NCI-H2171 treated with DMSO at 0.1 percent for 48 hours (cell line): ENCODE measurements at places on chromosomes 3 and 15.
A peak's percentile ranks its signal among the peaks of the same experiment; 100 is the strongest.

DNA sequence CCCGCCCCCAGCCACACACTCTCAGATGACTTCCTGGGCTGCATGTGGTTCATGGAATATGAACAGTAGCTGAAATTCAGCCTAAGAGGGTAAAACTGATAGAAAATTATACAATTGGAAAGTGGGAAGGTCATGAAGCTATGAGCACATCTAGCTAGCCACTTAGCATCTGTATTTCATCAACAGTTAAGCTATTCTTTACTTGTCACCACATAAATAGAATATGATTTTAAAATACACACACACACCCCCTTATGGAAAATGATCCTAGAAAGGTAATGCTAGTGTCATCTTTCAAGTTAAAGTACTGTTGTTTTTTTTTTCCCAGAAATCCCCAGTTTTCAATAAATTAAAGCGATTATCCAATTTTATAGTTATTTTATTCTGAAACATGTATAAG is 3.6 kb downstream of the MAP4 start:
- DNase-seq = no peak

- DNase-seq = no peak
Measured at GRCh38 chr15:80107774-80108173, 45.0 kb upstream of the FAH start.

DNA sequence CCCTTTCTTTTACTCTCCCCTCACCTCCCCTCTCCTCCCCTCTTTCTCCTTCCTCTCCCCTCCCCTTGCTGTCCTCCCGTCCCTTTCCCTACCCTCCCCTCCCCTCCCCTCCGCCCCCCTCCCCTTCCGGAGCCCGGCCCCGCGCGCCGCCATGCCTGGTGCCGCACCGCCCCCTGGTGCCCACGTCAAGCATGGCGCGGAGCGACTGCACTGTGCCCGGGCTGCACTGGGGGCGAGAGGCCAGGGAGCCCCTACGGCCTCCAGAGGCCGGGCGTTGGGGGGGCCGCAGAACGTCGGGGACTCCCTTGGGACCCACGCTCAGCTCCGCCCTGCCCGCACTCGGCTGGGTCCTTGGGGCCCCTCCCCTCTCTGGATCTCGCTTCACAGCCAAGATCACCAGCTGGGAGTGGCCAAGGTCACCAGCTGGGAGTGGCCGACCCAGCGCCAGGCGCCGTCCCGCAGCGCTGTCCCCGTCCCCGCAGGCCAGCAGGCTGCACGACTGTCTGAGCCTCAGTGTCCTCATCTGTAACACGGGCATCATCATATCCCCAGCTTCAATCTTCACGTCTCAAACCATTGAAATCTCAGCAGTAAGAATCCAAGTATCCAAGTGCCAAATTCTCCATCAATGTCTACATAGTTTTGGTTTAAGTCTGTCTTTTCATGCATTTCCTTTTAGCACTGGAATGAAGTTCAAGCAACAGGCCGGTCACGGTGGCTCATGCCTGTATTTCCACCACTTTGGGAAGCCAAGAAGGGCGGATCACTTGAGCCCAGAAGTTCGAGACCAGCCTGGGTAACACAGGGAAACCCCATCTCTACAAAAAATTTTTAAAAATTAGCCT is 42.5 kb downstream of the TPRA1 start:
- DNase-seq = peak; percentile 63

DNA sequence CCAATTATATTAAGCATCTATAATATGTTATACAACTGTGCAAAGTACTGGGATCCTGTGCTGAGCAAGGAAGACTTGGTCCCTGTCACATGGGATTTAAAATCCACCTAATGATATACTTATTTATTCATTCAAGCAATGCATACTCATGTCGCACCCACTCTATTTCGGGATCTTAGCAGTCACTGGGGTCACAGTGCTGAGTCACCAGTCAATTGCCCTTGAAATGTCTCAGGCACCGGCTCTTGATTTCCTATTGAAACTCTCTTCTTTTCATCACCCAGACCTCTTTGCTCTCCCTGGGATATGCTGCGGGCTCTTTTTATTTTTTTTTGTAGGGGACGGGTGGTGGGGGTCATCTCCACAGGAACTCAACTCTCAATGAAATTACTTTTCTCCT is 194.5 kb upstream of the GAP43 start:
- no peak for DNase-seq

DNA sequence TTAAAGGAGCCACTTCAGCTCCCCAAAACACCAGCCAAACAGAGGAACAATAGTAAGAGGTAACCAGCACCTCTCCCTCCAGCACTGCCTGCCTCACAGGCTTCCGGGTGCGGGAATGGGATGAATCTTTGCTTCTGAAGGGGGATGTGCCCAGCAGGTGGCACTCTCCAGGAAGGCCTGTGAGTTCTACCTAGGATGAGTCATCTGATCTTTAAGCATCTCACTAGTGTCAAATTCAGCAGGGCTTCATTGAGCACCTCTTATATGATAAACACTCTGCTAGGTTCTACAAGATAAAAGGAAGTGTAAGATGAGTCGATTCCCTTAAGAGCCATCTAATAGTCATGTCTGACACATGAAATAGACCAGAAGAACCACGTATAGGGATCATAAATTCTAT is 237.4 kb upstream of the UMPS start:
- peak; percentile 41 for DNase-seq

- no peak for DNase-seq
Measured at GRCh38 chr3:138025553-138025952, 15.6 kb downstream of the CLDN18 start.

DNA sequence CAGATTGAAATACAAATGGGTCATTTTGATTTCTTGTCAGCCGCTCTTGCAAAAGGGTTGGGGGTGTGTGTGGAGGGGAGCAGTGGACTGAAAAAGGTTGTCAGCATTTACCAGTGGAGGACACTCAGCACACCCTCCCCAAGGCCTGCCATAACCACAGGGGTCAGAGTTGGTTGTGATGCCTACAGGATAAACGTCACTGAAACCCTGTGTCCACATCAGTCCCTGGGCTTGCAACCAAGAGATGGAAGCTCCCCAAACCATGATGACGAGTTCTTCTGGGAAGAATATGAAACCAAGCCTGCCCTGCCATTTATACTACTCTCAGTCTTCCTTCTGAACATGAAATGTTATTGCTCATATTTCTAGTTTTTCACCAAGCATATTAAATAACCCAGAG is 54.0 kb upstream of the UMPS start:
- DNase-seq = no peak

DNA sequence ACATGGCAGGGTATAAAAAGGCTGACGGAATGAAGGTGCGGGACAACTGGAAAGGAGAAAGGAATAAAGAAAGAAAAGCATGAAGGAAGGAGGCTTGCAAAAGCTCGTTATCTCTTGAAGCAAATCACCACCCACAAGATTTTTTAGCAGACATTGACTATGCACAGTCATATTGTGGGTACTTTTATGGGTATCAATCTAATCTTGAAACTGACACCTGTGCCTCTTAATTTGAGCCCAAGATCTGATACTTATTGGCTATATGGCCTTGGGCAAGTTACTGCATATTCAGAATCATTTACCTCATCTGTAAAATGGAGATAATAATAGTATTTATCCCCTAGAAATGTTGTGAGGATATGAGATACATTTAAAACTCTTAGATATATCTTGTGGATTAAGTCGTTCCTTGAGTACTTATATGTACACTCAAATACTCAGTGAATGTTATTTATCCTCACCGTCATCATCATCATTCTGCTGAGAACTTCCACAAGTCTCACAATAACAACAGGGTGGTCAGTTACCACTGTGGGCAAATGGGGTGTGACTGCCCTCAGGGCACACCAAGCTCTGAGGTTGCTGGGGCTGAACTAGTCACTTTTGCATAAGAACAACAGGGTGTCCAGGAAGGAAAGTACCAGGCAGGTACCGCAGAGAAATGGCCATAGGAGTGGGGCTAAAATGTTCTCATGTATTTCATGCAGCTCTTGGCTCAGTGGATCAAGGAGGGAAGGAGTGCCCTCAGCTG is 266.1 kb downstream of the SLC9A9 start:
- no peak for DNase-seq

GRCh38 chr15:49037546-49037940 is 8.7 kb downstream of the SECISBP2L start:
- no peak for DNase-seq

GRCh38 chr15:59013246-59013873 is 25.9 kb downstream of the RNF111 start:
- DNase-seq = no peak

DNA sequence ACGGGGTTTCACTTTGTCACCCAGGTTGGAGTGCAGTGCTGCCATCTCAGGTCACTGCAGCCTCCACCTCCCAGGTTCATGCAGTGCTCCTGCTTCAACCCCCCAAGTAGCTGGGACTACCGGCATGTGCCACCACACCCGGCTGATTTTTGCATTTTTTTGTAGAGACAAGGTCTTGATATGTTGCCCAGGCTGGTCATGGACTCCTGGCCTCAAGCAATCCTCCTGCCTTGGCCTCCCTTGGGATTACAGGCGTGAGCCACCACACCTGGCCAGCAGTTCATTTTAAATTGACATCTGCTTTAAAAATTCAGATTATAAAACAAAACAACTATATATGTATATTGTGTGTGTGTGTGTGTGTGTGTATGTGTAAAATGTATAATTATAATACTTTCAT is 38.3 kb downstream of the CALML4 start:
- DNase-seq = no peak

DNA sequence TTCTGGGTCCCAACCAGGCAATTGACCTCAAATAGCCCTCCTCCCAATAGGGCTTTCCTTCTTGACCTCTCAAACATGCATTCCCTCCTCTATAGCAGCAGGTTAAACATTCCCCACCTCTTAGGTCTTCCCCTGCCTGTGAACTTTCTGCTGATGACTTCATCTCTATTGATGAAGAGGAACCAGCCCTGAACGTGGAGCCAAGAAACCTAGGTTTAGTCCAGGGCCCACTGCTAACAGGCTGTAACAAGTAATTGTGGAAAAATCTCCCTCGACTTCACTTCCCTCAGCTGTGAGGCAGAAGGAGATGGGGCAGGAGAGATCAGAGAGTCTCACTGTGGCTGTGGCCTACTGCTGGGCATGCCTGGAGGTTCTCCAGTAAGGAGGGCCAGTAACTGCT is 24.7 kb downstream of the ILDR1 start:
- DNase-seq = no peak

- DNase-seq = no peak
Measured at GRCh38 chr3:31676556-31676955, 143.8 kb downstream of the STT3B start.

GRCh38 chr3:30428251-30428650 is 178.2 kb upstream of the TGFBR2 start:
- DNase-seq = no peak

GRCh38 chr3:129596194-129597086 is 10.0 kb downstream of the PLXND1 start:
- DNase-seq = peak; percentile 19

- DNase-seq = no peak
Measured at GRCh38 chr3:124221422-124221821, 229.5 kb upstream of the ROPN1 start.

DNA sequence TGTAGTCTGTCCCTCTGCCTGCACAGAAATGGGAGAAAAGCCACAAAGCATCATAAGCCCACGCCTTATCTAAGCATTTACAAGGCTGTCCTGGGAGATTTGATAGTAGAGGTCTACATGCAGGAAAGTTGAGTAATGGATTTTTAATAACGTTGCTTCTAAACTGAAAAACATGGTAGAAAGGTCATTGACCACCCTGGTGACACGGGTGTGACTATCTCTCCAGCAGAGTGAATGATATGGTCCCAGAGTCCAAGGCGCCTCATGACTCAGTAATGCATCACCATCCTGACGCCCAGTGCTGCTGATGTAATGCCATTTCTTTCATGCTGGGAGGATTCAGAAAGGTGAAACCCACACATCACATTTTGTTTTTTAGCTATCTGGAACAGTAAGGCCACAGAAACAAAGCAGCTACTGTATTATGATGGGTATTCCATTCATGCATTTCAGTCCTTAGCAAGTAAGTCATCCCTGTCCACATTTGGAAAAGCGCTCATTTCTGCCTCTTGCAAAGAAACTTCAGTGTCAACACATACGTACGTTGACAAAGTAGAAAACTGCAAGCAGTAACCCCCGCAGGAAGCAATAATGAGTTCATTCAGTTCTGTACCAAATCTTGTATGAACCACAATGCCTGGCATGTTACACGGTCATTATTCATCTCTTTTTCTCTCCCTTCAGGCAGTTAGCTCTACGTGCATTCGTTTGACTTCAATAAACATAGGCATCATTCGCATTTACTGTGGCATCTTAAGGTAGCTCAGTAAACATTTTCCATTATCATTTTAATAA is 483.5 kb downstream of the GABRG3 start:
- DNase-seq = no peak

GRCh38 chr3:127667119-127667681 is 5.6 kb upstream of the ABTB1 start:
- DNase-seq = peak; percentile 31

- peak; percentile 12 for DNase-seq
Measured at GRCh38 chr15:86611417-86612040, 531.9 kb downstream of the AGBL1 start.

- DNase-seq = peak; percentile 16
Measured at GRCh38 chr15:23629234-23629805, 18.3 kb downstream of the MAGEL2 start.

GRCh38 chr15:25824618-25825017 is 38.5 kb downstream of the ATP10A start:
- no peak for DNase-seq

DNA sequence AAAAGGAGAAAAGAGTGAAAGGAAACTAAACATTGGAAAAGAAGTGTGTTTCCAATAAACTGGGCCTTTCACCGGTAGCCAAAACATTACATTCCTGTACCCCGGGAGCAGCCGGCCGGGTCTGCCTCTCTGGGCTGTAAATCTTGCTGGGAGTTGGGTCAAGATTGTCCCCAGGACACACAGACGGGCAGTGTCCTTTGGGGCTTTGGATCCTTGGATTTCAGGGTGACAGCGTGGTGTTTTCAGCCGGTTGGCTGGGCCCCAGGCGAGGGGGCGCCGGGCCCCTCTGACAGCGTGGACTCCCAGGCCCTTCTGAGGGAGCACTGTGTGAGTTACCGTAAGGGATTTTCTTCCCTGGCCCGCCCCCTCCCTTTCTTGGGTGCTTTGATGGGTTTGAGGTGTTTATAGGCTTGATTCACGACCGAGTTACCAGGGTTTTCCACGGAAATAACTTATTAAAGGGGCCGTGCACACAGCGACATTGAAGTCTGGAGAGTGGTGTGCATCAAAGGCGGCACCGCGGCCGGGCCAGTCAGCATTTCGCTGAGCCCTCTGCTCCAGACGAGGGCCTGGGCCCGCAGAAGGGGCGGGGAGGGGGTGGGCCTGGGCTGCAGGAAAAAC is 27.4 kb downstream of the SMAD6 start:
- no peak for DNase-seq

- no peak for DNase-seq
Measured at GRCh38 chr3:30510596-30510995, 95.8 kb upstream of the TGFBR2 start.

GRCh38 chr3:124730941-124731297 is 667 bp downstream of the UMPS start:
- DNase-seq = no peak

DNA sequence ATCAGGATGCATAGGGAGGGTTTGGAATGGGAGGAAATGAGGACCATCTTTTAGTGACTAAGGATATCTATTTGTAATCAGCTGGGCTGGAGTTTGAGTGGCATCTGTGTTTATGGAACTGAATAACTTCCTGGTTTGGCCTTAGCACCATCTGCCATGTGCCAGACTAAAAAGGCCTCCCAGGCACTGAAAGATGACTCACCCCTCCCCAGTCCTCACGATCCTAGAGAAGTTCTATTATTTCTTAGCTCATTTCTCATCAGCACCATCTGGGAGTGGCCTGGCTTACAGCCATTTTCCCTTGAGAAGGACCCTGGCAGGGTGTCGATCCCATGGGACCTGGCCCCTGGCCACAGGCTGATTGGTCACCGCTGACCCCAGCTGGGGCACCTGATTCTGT is 23.9 kb upstream of the CTXND1 start:
- DNase-seq = peak; percentile 81
